ENCODE measurements at places on chromosomes 7 and 10.

DNA sequence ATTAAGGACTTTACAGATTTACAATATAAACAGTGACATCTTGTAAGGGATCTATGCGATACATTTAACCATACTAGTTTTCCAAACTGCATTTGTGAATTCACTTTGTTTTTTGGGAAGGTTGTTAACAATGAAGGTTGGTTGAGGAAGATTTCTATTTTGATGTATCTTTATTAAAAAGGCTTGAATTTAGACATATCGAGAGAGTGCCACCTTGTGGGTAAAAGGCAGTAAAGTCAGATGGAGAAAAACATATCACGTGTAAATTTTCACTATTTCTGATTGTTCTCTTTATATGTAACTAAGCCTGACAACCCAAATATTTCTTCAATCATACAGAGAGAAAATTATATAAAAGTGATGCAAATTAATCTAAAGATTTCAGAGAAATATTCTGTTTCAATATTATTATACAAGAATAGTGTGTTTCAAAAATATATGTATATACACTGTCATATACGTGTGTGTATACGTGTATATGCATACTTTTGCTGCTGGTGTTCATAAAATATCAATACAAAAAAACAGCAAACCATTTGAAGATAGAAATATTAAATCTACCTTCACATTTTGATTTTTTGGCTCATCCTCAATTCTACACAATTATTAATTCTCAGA, 988.6 kb downstream of the SORCS1 start:
- H3K27ac ChIP-seq, result no peak overlapping the region
- no peak for DNase-seq
- H3K4me3 ChIP-seq, result no peak overlapping the region
- no peaks in the 10 kb centered on the region for H3K4me1 ChIP-seq
- H3K36me3 ChIP-seq, result no peaks in the 10 kb centered on the region
- no peaks in the 10 kb centered on the region for H3K27me3 ChIP-seq

GRCh38 chr10:70052462-70053217, at the start of gene MACROH2A2:
Gene MACROH2A2, plus strand, starts transcription at chr10:70052846. Its CDS starts 22,813 bp downstream, at chr10:70075659.
- H3K36me3 ChIP-seq, result no peaks in the 10 kb centered on the region
- DNase-seq, result no peak
- H3K27ac ChIP-seq, result no peak within 1 kb of the TSS
- peaks cover 9% of the 10 kb centered on the region for H3K4me1 ChIP-seq

GRCh38 chr10:97107551-97107950, 78.2 kb downstream of the SLIT1 start:
- H3K27ac ChIP-seq, result no peak overlapping the region
- no peaks in the 10 kb centered on the region for H3K27me3 ChIP-seq
- no peak overlapping the region for H3K4me3 ChIP-seq
- no peaks in the 10 kb centered on the region for H3K4me1 ChIP-seq

DNA sequence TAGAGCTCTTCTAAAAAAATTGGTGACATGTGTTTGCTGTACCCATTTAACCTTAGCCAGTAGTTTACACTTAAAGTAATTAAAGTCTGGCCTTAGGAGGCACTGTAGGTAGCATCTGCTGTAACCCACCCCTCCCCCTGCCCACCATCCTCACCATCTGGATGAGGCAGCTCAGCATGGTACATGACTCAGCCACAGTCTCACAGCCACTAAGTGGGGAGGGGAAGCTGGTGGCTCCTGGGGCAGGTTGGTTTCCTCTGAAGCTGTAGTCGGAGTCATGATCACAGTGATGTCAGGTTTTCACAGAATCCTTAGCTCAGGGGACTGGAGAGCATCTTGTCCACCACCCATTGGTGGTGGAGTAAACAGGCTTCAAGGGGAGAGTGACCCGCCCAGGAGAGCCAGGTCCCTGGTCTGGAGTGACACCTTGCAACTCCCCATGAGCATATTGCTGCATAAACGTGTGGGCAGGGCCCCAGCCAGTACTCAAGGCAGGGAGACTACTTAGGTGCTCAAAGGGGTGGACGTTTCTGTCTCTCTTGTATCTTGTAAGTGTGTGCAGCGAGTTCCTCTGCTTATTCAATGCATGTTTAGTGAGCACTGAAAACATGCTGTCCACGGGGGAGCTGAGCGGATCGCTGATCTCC, 125.9 kb downstream of the GRK5 start:
- no peak for DNase-seq
- no peak overlapping the region for H3K4me3 ChIP-seq
- H3K4me1 ChIP-seq, result no peaks in the 10 kb centered on the region
- no peak overlapping the region for H3K27ac ChIP-seq

- no peak overlapping the region for H3K27ac ChIP-seq
- no peaks in the 10 kb centered on the region for H3K27me3 ChIP-seq
- DNase-seq, result no peak
- no peaks in the 10 kb centered on the region for H3K4me1 ChIP-seq
- H3K36me3 ChIP-seq, result no peaks in the 10 kb centered on the region
These were observed 31.8 kb downstream of the PCLO start for GRCh38 chr7:83130623-83131545.

DNA sequence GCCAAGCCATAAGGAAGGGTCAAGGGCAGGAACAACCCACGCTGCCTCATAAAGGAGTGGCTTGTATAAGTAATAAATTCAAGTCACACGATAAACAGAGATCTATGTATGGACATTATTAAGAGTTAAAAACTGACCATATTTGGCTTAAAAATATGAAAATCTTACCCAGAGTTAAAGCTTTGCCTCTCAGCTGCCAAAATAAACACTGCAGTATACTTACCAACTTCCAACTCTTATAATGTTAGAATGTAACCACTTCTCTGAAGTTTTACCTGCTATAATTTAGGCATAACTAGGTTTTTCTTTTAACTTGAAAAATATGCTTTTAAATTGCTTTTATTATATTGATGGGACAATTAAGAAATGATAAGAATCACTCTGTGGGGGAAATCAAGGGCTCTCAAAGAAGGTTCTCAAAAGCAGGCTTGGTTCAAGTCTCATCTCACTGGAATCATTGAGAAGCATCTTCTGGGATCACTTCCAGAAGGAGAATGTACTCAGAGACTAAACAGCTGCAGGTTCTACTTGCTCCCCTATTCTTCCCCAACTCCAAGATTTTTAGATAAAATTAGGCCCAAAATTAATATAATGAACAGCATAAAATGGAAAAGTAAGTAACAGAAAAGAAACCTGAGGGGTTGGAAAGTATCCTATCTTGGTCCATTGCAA, 16.1 kb upstream of the CAV2 start:
- no peaks in the 10 kb centered on the region for H3K4me1 ChIP-seq
- no peaks in the 10 kb centered on the region for H3K36me3 ChIP-seq
- DNase-seq, result no peak
- no peaks in the 10 kb centered on the region for H3K27me3 ChIP-seq

GRCh38 chr7:102272917-102273748, 13.5 kb upstream of the SH2B2 start:
- H3K27me3 ChIP-seq, result no peaks in the 10 kb centered on the region
- no peak for DNase-seq
- no peaks in the 10 kb centered on the region for H3K4me1 ChIP-seq

DNA sequence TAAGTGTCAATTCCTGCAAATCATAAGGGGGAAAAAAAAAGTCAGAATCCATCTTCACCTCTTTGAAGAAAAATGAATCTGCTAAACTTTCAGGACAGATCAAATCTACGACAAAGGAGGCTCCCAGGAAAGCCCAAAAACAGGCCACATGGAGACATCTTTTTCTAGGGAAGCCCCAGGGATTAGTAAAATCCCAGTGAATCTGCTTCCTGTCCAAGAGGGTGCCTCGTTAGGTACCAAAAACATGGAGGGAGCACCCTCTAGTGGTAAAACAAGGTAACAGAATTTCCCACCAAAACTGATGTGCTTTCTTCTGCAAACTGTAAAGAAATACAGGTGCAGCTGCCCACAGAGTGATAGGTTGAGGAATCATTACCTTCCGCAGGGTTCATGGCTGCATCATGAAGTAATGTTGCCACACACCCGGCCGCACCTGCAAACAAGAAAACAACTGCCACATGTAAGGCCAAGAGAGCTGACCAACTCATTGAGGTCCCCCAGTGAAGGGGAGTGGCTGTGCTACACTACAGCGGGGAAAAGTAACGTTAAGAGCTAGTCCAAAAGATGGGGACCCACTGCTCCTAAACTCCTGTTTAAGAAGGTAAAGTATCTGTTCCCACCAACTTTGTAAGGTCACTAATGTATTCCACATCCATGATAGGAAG, 7.9 kb downstream of the SLC25A28 start:
- H3K36me3 ChIP-seq, result peaks cover 29% of the 10 kb centered on the region
- peak; percentile 33 for DNase-seq
- peaks cover 5% of the 10 kb centered on the region for H3K4me1 ChIP-seq
- H3K27ac ChIP-seq, result no peak overlapping the region
- H3K27me3 ChIP-seq, result no peaks in the 10 kb centered on the region
- H3K4me3 ChIP-seq, result no peak overlapping the region

DNA sequence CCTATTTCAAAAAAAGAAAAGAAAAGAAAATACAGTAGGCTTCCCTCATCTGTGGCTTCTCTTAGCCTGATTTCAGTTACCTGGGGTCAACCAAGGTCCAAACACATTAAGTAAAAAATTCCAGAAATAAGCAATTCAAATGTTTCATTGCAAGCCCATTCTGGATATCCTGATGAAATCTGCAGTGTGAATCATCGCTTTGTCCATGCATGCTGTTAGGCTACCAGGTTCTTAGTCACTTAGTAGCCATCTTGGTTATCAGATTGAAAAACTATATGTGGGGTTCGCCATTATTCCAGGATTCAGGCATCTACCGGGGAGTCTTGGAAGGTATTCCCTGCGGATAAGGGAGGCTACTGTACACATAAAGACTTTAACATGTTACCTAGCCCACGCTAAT, 991 bp upstream of the FAM204A start:
- peaks cover 28% of the 10 kb centered on the region for H3K4me1 ChIP-seq
- no peak overlapping the region for H3K27ac ChIP-seq
- H3K27me3 ChIP-seq, result no peaks in the 10 kb centered on the region
- peak; percentile 46 for DNase-seq
- H3K36me3 ChIP-seq, result peaks cover 1% of the 10 kb centered on the region

GRCh38 chr7:5477723-5478531, 54.3 kb upstream of the TNRC18 start:
- H3K4me1 ChIP-seq, result peaks cover 15% of the 10 kb centered on the region
- H3K27me3 ChIP-seq, result no peaks in the 10 kb centered on the region
- H3K36me3 ChIP-seq, result peaks cover 2% of the 10 kb centered on the region
- DNase-seq, result peak; percentile 44

DNA sequence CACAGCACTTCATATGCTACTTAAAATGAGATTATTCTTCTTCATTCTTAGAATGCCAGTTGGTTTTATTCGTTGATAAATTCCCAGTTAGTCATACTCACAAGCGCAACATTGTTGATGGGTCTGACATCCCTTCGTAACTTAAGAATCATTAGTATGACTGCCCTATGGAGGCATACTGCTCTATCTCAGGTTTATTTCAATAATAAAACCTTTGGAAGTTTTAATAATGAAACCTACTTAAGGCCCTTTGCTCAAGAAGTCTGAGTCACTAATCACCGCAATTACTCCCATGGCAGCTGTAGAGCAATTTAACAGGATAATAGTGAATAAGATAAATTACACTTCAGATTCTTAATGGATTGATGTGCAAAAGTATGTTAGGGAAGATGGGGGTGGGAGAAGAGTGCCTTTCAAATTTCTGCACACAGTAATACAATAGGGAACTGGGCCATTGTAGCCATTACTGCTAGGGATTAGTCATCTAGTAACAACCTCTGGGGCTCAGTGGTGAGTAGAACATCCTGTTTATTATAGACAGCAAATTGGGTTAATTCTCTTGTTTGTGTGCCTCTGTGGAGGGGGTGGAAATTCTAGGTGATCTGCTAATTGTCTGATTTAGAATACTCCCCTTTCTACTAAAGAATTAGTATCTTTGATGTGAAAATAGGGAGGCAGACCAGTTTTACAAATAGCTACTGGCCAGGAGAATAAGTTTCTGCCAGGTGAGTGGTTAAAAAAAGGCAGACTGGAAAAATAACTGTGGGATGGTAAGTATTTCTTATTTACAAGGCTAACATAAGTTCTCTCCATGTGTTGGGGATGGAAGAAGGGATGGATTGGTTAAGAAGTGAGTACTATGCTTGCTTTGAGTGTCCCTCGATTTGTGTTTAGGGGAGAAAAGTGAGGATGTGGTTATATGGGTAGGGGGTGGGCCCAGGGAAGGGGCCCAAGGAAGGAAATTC, 74.5 kb upstream of the VKORC1L1 start:
- no peaks in the 10 kb centered on the region for H3K36me3 ChIP-seq
- H3K27ac ChIP-seq, result no peak overlapping the region
- no peaks in the 10 kb centered on the region for H3K27me3 ChIP-seq
- H3K4me3 ChIP-seq, result no peak overlapping the region

GRCh38 chr10:88507826-88508453, 75.2 kb downstream of the RNLS start:
- no peaks in the 10 kb centered on the region for H3K4me1 ChIP-seq
- H3K27ac ChIP-seq, result no peak overlapping the region
- DNase-seq, result no peak

- no peaks in the 10 kb centered on the region for H3K27me3 ChIP-seq
- H3K36me3 ChIP-seq, result peaks cover 27% of the 10 kb centered on the region
- H3K27ac ChIP-seq, result peak overlapping the region; percentile 49
- H3K4me3 ChIP-seq, result no peak overlapping the region
- no peak for DNase-seq
These were observed 6.8 kb upstream of the TAS2R60 start for GRCh38 chr7:143436325-143436946.

Data from CD14-positive monocyte (primary cell).